Myometrial cell (primary cell): ENCODE measurements at places on chromosomes 6 and 20. TPM values are rescaled to one million over a fixed set of nuclear protein-coding genes. Genes with fewer than 3 reads are reported as not detected.

Gene ZC3H12D
- total RNA-seq, result under 0.01 TPM in 1 of 2 replicates, not detected in the other

Gene DDO
- 1.7 and 2.1 TPM in 2 replicates for total RNA-seq

Gene MOCS1
- 8.1 and 12.2 TPM in 2 replicates for total RNA-seq

Gene BMP6
- total RNA-seq, result under 0.01 and 1.1 TPM in 2 replicates

Gene TCF21
- total RNA-seq, result under 0.01 and 0.58 TPM in 2 replicates

Gene ADGRB3
- 0.18 TPM in 1 of 2 replicates, not detected in the other for total RNA-seq

Gene TNNC2
- total RNA-seq, result not detected in 2 replicates

Gene MAN1A1
- 31.4 and 41.6 TPM in 2 replicates for total RNA-seq

Gene NKX2-4
- not detected in 2 replicates for total RNA-seq

Gene MRPS10
- total RNA-seq, result 62.3 and 68.8 TPM in 2 replicates

Gene PRL
- total RNA-seq, result not detected in 2 replicates

Gene MMP24
- 0.53 and 0.86 TPM in 2 replicates for total RNA-seq

Gene CNBD2
- total RNA-seq, result 2.0 and 3.5 TPM in 2 replicates

Gene OPRM1
- not detected in 2 replicates for total RNA-seq

Gene SLC25A27
- 1.2 TPM in 1 of 2 replicates, not detected in the other for total RNA-seq

Gene POU5F1
- total RNA-seq, result not detected in 2 replicates

Gene SOBP
- total RNA-seq, result 0.53 and 1.2 TPM in 2 replicates

Gene SUMO4
- not detected in 2 replicates for total RNA-seq

Gene TPD52L2
- 192 and 206 TPM in 2 replicates for total RNA-seq

Gene CPNE1
- total RNA-seq, result 142 and 148 TPM in 2 replicates

Gene LAMA5
- total RNA-seq, result 16.3 and 20.8 TPM in 2 replicates

Gene APOBEC2
- total RNA-seq, result not detected in 2 replicates

Gene CASS4
- 24.1 and 25.4 TPM in 2 replicates for total RNA-seq

Gene CLPSL1
- not detected in 2 replicates for total RNA-seq

Gene PBOV1
- not detected in 2 replicates for total RNA-seq

Gene TMEM151B
- total RNA-seq, result under 0.01 TPM in 1 of 2 replicates, not detected in the other

Gene NNAT
- total RNA-seq, result 4.6 and 7.3 TPM in 2 replicates

Gene COL19A1
- not detected in 2 replicates for total RNA-seq

Gene C6orf132
- total RNA-seq, result 3.0 and 6.9 TPM in 2 replicates

Gene SLC22A16
- total RNA-seq, result 1.1 TPM in 1 of 2 replicates, not detected in the other

Gene ZNF292
- 4.3 and 7.8 TPM in 2 replicates for total RNA-seq

Gene DYNLT2
- 0.35 and 1.7 TPM in 2 replicates for total RNA-seq
